ENCODE measurements at places on chromosomes 1 and 21. TPM values are rescaled to one million over a fixed set of nuclear protein-coding genes. Genes with fewer than 3 reads are reported as not detected.
A peak's percentile ranks its signal among the peaks of the same experiment; 100 is the strongest.

DNA sequence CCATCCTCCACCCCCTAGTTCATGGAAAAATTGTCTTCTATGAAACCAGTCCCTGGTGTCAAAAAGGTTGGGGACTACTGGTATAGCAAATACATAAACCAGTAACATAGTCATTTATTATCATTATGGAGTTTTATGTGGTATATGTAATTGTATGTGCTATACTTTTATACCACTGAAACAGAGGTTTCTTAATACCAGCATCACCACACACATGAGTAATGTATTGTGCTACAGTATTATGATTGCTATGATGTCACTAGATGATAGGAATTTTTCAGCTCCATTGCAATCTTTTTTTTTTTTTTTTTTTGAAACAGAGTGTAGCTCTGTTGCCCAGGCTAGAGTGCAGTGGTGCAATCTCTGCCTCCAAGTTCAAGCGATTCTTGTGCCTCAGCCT lies 5.7 kb upstream of the PAXBP1 start:
- H3K27ac ChIP-seq = no peak overlapping the region
- no peaks in the 10 kb centered on the region for H3K27me3 ChIP-seq
- H3K36me3 ChIP-seq = no peaks in the 10 kb centered on the region
- peaks cover 5% of the 10 kb centered on the region for H3K4me1 ChIP-seq
- no peak for DNase-seq
- H3K4me3 ChIP-seq = no peak overlapping the region

DNA sequence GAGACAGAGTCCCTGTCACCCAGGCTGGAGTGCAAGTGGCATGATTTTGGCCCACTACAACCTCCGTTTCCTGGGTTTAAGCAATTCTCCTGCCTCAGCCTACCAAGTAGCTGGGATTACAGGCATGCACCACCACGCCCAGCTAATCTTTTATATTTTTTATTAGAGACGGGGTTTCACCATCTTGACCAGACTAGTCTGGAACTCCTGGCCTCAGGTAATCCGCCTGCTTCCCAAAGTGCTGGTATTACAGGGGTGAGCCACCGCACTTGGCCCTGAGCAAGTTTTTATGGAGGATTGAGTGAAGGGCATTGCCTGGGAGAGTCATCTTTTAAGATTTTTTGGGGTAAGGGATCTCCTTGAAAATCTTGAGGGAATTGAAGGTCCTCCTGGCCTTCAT lies 28.5 kb downstream of the UBE4B start:
- H3K4me1 ChIP-seq = peaks cover 41% of the 10 kb centered on the region
- no peak overlapping the region for H3K27ac ChIP-seq
- DNase-seq = no peak

GRCh38 chr1:240366636-240367035 lies 245.3 kb downstream of the GREM2 start:
- H3K4me1 ChIP-seq = no peaks in the 10 kb centered on the region
- no peak overlapping the region for H3K27ac ChIP-seq
- no peak for DNase-seq
- no peaks in the 10 kb centered on the region for H3K27me3 ChIP-seq
- no peak overlapping the region for H3K4me3 ChIP-seq
- H3K36me3 ChIP-seq = no peaks in the 10 kb centered on the region

GRCh38 chr1:232274236-232274855 lies 355.6 kb downstream of the SIPA1L2 start:
- H3K4me3 ChIP-seq = no peak overlapping the region
- H3K27ac ChIP-seq = no peak overlapping the region
- no peaks in the 10 kb centered on the region for H3K27me3 ChIP-seq
- no peak for DNase-seq
- H3K4me1 ChIP-seq = no peaks in the 10 kb centered on the region

DNA sequence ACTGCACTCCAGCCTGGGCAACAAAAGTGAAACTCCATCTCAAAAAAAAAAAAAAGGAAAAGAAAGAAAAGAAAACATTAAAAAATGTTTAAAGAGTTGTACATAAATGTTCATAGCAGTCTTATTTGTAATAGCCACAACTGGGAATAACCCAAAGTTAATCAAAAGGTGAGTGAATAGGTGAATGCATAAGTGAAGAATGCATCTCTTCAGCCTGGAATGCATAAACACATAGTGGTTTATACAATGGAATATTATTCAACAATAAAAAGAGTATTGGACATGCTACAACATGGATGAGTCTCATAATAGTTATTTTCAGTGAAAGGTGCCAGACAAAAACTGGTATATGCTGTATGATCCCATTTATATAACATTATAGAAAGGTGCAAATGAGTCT lies 18.1 kb downstream of the LDLRAD1 start:
- no peaks in the 10 kb centered on the region for H3K27me3 ChIP-seq
- H3K36me3 ChIP-seq = no peaks in the 10 kb centered on the region
- no peak for DNase-seq
- H3K27ac ChIP-seq = no peak overlapping the region
- no peak overlapping the region for H3K4me3 ChIP-seq

GRCh38 chr1:233514946-233515391 lies 98.9 kb upstream of the KCNK1 start:
- no peaks in the 10 kb centered on the region for H3K36me3 ChIP-seq
- H3K4me3 ChIP-seq = no peak overlapping the region
- no peak for DNase-seq
- H3K27ac ChIP-seq = no peak overlapping the region

DNA sequence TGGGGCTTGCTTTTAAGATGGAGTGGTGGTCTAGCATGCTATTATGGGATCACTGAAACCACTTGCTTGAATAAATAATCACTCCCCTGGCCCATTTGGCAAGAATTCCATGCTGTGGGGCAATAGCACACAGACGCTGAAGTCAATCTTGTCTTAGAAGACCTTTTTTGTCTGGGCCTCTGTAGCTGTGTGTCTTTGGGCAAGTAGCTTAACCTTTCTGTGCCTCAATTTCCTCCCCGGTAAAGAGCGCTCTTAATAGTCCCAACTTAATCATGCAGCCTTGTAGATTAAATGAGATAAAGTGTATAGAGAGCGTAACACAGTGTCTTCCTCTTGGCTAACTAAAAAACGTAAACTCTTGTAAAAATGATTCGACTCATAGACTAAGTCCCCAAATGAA lies 125.4 kb upstream of the IGSF21 start:
- no peaks in the 10 kb centered on the region for H3K27me3 ChIP-seq
- H3K4me1 ChIP-seq = no peaks in the 10 kb centered on the region
- no peak overlapping the region for H3K4me3 ChIP-seq
- H3K27ac ChIP-seq = no peak overlapping the region
- no peak for DNase-seq

DNA sequence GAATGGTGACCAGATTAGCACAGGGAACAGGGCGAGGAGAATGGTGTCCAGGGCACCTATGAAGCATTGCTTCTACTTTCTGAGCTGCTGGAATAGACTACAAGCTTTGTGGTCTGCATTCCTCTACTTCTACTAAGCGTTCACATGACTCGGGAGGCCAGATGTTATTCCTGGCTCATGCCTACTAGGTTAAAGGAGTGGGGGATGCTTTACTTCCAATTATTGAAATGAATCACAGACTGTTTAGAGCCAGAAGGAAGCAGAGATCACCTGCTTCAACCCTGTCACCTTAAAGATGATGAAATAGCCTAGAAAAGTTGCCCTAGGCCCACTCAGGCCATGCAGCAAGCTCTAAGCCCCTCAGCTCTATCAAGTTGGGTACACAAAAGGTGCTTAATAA lies 633.5 kb downstream of the KIF26B start:
- peaks cover 9% of the 10 kb centered on the region for H3K4me1 ChIP-seq
- no peak overlapping the region for H3K4me3 ChIP-seq
- H3K36me3 ChIP-seq = no peaks in the 10 kb centered on the region
- peak overlapping the region; percentile 37 for H3K27ac ChIP-seq

DNA sequence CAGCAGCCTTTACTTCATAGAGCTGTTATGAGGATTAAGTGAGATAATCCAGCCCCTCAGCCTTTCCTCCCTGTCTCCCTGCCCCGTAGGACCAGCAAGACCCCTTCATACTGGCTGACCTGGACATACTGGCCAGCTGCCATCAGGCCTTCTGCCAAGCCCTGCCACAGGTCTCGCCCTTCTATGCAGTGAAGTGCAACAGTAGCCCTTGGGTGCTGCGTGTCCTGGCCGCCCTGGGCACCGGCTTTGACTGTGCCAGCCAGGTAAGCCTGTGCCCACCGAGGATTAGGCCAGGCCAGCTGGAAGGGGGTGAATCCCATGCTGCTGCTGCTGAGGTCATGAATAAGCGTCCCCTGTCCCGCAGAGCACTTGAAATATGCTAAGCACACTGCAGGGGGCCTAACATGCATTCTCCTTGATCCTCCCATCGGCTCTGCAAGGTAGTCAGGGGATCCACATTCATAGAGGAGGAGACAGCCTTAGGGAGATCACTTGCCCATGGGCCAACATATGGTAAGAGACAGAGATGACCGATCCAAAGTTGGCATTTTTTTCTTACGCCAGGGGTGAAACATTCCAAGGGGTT lies 73.3 kb upstream of the TINAGL1 start:
- no peak overlapping the region for H3K27ac ChIP-seq
- peaks cover 12% of the 10 kb centered on the region for H3K27me3 ChIP-seq
- H3K36me3 ChIP-seq = no peaks in the 10 kb centered on the region

DNA sequence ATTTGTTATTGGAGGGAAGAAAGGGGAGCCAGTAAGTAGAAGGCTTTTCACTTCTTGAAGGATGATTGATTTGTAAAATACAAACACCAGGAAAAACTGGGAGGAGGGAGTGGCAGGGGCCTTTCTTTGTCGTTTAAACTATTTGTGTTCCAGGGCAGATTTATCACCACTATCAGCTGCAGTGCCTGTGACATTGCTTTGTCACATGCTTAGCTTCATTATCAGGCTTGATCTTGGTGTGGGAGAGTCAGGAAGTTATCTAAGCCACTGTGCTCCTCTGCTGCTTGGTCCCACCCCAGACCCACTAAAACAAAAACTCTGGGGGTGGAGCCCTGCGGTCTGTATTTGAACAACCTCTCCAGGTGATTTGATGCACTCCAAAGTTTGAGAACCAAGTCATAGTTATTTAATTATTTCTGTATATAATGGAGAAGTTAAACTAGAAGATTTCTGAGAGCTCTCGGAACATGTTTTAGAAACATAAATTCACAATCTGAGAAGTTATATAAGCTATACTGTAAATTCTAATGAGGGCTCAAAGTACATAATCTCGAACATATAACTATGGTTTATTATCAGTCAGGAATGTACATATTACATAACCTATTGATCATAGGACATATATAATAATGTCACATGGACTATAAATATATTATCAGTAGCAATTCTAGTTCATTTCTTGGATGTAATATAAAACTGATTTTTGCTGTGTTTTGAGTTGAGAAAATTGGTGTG lies 87.9 kb downstream of the CDC14A start:
- no peaks in the 10 kb centered on the region for H3K36me3 ChIP-seq
- no peak overlapping the region for H3K27ac ChIP-seq
- no peaks in the 10 kb centered on the region for H3K4me1 ChIP-seq
- DNase-seq = no peak
- H3K4me3 ChIP-seq = no peak overlapping the region
- no peaks in the 10 kb centered on the region for H3K27me3 ChIP-seq

GRCh38 chr1:182185842-182186756 lies 124.6 kb upstream of the ZNF648 start:
- H3K27ac ChIP-seq = peak overlapping the region; percentile 66
- no peaks in the 10 kb centered on the region for H3K27me3 ChIP-seq
- H3K4me3 ChIP-seq = no peak overlapping the region

DNA sequence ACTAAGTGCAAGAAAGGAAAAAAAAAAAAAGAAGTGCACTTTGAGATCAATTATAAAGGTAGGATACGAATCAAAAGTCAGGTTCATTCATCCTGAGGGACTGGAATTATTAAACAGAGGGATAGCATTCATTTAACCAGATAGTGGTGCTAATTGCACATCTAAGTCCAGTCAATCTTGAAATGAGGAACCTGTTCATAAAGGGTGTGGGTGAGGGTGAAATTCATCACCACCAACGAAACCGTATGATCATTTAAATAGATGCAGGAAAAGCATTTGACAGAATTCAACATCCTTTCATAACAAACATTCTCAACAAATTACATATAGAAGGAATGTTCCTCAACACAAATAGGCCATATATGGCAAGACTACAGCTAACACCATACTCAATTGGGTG lies 5.6 kb downstream of the CTSS start:
- no peak overlapping the region for H3K4me3 ChIP-seq
- no peak for DNase-seq

GRCh38 chr1:13807209-13807608 lies 107.2 kb downstream of the PRDM2 start:
- no peaks in the 10 kb centered on the region for H3K27me3 ChIP-seq
- H3K4me1 ChIP-seq = peaks cover under 1% of the 10 kb centered on the region
- no peaks in the 10 kb centered on the region for H3K36me3 ChIP-seq
- no peak overlapping the region for H3K4me3 ChIP-seq

GRCh38 chr1:7847599-7847998 lies 5.3 kb downstream of the UTS2 start:
- no peak overlapping the region for H3K27ac ChIP-seq
- no peaks in the 10 kb centered on the region for H3K27me3 ChIP-seq
- no peaks in the 10 kb centered on the region for H3K4me1 ChIP-seq
- no peaks in the 10 kb centered on the region for H3K36me3 ChIP-seq

DNA sequence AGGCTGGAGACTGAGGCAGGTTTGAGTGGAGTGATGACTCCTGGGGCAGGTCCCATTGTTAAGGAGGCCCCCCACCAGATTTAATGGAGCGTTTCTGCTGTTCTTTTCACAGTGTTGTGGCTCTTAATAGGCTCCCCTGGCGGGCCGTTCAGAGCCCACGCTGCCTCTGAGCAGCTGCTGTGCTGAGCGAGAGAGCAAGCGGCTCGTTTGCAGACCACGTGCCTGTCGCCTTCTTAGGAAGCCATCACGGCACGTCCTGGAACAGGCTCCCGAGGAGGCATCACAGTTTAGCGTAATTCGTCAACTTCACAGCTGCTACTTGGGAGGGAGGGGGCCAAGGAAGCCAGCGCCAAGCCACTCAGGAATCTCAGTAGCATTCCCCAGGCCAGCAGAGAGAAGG lies 70.5 kb upstream of the CTTNBP2NL start:
- no peak overlapping the region for H3K4me3 ChIP-seq
- H3K4me1 ChIP-seq = peaks cover under 1% of the 10 kb centered on the region
- DNase-seq = no peak
- no peak overlapping the region for H3K27ac ChIP-seq
- H3K27me3 ChIP-seq = no peaks in the 10 kb centered on the region

- no peak overlapping the region for H3K4me3 ChIP-seq
- no peaks in the 10 kb centered on the region for H3K27me3 ChIP-seq
- no peak overlapping the region for H3K27ac ChIP-seq
Observed at GRCh38 chr1:24406788-24407187, 6.8 kb downstream of the STPG1 start.

- no peak overlapping the region for H3K27ac ChIP-seq
- H3K4me3 ChIP-seq = no peak overlapping the region
- no peak for DNase-seq
- no peaks in the 10 kb centered on the region for H3K36me3 ChIP-seq
- H3K4me1 ChIP-seq = no peaks in the 10 kb centered on the region
- H3K27me3 ChIP-seq = no peaks in the 10 kb centered on the region
Observed at GRCh38 chr1:56963667-56964066, 2.1 kb downstream of the C8B start.

The REN gene
- not detected for polyA plus RNA-seq

The SPRR1B gene
- polyA plus RNA-seq = 503 TPM

The NOC2L gene
- 74.0 TPM for polyA plus RNA-seq

The KDF1 gene
- polyA plus RNA-seq = 16.1 TPM

The C1QTNF12 gene
- polyA plus RNA-seq = 0.46 TPM

All from keratinocyte (primary cell).